ENCODE measurements at places on chromosomes 6 and 20. TPM values are rescaled to one million over a fixed set of nuclear protein-coding genes. Genes with fewer than 3 reads are reported as not detected.

SMPD2 gene
- 12.3 TPM for total RNA-seq

NOX3 gene
- total RNA-seq: not detected

DNA sequence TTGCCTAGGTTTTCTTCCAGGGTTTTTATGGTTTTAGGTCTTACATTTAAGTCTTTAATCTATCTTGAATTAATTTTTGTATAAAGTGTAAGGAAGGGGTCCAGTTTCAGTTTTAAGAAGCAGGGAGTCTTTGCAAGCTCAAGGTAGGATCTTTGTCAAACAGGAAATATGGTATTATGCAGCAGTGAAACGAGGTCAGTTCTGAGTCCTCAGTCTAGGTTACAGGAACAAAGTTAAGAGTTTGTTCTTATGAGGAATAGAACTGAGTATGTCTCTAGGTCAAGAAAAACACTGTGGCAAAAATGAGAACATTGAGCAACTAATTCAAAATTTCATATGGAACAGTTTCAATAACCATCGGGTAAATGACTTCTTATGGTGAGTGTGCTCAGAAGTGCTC lies 63.6 kb downstream of the GCLC start:
- no peak for DNase-seq

NANP gene
- 9.3 TPM for total RNA-seq

PRR18 gene
- 0.95 TPM for total RNA-seq

ANGPT4 gene
- total RNA-seq: not detected

DNA sequence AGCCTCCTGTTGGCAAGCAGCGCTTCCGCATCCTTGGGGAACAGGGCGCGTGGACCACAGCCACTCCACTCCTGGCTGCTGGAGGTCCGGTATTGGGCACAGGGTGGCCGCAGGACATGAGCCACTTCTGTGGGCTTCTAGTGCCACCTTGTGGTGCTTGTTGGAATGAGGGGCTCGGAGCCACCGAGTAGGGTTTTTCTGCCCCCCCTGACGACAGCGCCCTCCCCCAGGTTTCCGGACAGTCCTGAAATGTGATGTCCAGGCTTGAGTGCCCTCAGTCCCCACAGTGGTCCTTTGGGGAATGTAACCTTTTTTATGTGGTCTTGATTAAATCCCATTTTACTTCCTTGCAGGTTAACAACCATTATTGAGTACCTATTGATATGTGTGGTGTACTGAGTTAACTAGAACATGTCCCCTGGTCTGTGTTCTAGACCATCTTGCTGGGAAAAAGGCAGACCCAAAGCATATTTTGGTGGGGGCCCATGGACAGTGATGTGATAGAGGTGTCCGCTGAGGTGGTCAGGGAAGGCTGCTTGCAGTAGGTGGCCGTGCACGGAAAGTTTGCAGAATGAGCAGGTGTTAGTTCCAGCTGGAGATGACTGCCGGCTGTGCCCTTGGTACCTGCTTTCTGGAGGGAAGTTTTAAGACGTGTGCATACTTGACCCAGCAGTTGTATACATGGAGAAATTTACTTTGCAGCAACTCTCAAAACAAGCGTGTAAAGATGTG lies 70.0 kb downstream of the PTPN1 start:
- DNase-seq: peak; percentile 82

DNA sequence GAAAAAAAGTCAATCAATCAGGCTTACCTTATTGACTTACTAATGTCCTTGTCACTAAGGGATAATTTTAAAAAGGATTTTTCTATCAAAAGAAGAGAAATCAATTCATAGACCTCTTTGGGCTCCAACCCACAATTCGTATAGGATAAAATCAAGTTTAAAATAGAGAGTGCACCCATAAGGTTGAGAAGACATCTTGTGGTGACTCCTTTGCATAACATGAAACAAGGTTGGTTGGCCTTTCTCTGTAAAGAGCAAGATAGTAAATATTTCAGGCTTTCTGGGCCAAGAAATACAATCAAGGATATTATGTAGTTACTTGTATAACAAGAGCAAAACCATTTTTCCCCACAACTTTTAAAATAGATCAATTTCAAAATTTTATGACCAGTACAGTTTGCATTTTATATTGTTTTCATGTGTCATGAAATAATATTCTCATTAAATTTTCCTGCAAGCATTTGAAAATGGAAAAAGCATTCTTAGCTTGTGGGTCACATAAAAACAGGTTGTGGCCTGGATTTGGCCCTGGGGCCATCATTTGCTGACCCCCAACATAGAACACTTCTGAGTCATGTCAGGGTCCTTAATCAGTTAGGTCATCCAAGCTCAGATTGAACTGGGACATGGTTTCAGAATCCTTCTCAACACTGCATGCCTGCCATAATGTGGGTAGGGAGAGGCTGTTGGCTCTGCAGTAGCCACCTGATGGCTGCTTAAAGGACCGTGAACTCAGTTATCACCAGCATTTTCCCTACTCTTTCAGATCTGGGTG lies 76.7 kb downstream of the MYB start:
- no peak for DNase-seq

PAK5 gene
- total RNA-seq: not detected

DNA sequence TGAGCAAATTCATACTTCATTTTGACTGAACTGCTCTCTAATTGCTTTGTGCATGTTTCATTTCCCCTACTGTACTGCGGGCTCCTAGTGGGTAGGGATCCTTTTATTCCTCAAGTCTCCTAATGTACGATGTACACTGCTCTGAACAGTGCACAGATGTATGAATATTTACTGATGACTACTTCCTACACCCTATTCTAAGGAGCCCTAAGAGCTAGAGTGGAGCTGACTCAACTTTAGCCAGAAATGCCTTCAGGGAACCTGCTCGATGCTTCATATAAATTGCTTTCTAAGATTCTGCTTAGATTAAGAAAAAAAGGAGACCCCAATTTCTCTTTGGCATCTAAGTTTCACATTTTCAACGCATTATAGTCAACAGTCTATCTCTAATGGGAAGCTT lies 47.6 kb upstream of the SPDEF start:
- DNase-seq: no peak

NDUFAF5 gene
- 34.9 TPM for total RNA-seq

GRCh38 chr6:16168121-16168520 lies 39.2 kb downstream of the MYLIP start:
- peak; percentile 81 for DNase-seq

GRCh38 chr20:39756369-39756768 lies 794.2 kb downstream of the DHX35 start:
- no peak for DNase-seq

ADGRF4 gene
- 10.6 TPM for total RNA-seq

CGA gene
- not detected for total RNA-seq

NOL4L gene
- total RNA-seq: 80.9 TPM

- DNase-seq: no peak
Measured at GRCh38 chr6:158714706-158715105, 64.9 kb downstream of the SYTL3 start.

DNA sequence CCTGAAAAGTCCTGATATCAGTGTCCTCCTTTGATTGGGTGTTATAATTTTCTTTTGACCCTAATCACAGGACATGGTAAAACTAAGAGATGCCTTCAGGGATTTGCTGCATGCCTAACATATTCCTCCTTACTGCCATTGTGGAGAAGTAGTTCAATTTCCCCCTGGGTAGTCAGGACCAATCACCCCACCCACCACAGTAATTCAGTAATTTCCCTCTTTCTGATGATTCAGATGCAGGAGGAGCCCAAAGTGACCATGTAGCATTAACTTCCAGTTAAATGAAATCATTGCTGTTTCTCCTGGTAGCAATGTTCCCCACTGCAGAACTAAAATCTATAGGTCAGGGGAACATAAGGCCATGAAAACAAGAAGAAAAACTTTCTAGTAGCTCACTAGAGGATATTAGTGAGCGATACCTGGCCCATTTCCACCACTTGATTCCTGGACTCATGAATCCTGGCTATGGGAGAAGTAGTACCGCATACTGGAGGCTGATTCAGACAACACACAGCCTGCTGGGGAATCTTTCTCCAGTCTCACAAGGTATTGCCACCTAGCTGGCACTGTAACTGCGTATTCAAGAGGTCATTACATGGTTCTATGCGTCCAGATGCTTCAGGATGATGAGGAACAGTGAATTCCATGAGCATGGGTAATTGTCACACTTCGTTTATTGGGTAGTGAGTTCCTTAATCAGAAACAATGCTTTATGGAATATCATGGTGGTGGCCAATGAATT lies 561.2 kb downstream of the HAO1 start:
- no peak for DNase-seq

- DNase-seq: peak; percentile 67
Measured at GRCh38 chr6:43990627-43991619, 136.3 kb downstream of the MRPL14 start.

- no peak for DNase-seq
Measured at GRCh38 chr6:82872185-82872584, 193.5 kb downstream of the UBE3D start.
